ENCODE measurements at places on chromosomes 11 and 22. TPM values are rescaled to one million over a fixed set of nuclear protein-coding genes. Genes with fewer than 3 reads are reported as not detected.

JHY gene
- 0.54 TPM for total RNA-seq

FGF3 gene
- total RNA-seq: not detected

USP47 gene
- total RNA-seq: 47.0 TPM

UPK3A gene
- not detected for total RNA-seq

OR8B2 gene
- not detected for total RNA-seq

NXPE2 gene
- not detected for total RNA-seq

MYOD1 gene
- not detected for total RNA-seq

DGAT2 gene
- 3.8 TPM for total RNA-seq

TBX1 gene
- total RNA-seq: not detected

TUG1 gene
- 47.0 TPM for total RNA-seq

RAB39A gene
- not detected for total RNA-seq

PDE2A gene
- 4.4 TPM for total RNA-seq

RRAS2 gene
- total RNA-seq: 110 TPM

GDPD4 gene
- not detected for total RNA-seq

TOP3B gene
- 12.5 TPM for total RNA-seq

C11orf87 gene
- not detected for total RNA-seq

MAPK8IP1 gene
- total RNA-seq: 19.1 TPM

SLC35E4 gene
- total RNA-seq: 9.1 TPM

OR4A16 gene
- total RNA-seq: not detected

All from cardiac atrium fibroblast (primary cell).